ENCODE measurements at places on chromosomes 7 and 10.

GRCh38 chr7:20228654-20229053, 11.5 kb upstream of the MACC1 start:
- no peak for DNase-seq

- DNase-seq: no peak
Measured at GRCh38 chr10:28360175-28360574, 57.3 kb upstream of the MPP7 start.

GRCh38 chr7:74032191-74032490, 4.2 kb downstream of the ELN start:
- no peak for DNase-seq

DNA sequence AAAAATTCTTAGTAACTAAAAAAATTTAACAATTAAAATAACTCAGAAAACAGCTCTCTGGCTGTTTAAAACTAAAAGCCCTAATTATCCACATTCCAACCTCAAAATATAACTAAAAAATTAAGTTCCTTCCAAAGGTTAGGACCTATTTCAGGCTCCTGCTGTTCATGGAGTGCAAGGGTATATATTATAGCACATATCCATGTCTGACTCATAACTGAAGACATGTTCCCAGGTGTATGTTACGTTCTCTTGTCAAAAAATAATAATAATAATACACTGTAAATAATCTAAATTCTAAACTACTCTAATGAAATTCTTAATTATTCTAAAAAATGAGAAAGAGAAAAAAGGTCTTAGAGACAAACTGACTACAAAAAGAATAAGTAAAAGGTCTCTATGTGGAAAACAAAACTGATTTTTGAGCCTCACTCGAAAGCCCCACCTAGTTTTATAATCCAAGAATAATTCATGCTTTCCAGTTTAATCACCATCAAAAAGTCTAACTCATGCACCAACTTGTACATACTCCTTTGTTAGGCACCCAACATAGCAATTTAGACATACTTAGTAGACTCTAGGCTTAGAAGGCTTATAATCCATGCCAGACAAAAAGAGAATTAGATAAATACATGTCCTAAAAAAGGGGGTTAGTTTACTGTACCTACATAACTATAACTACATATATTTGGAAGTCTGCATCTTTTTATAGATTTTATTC, 171.4 kb downstream of the KMT2E start:
- DNase-seq: no peak

- no peak for DNase-seq
Measured at GRCh38 chr7:2019461-2019710, 213.4 kb downstream of the MAD1L1 start.

DNA sequence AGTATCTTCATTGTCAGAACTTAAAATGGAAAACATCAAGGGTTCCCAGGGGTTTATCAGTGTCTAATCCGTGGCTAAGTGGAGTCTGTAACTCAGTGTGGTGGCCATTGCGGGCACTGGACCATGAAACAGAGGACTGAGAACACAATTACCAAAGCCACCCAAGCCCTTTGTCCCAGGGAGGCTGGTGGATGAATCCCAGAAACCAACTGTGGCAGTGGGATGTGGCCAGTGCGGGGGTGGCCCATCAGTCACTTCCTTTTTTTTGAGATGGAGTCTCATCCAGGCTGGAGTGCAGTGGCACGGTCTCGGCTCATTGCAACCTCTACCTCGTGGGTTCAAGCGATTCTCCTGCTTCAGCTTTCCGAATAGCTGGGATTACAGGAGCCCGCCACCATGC, 61.8 kb downstream of the TACC2 start:
- DNase-seq: no peak

GRCh38 chr7:36547416-36547815, 157.8 kb downstream of the ANLN start:
- DNase-seq: no peak

- DNase-seq: no peak
Measured at GRCh38 chr10:11813855-11814567, 9.1 kb upstream of the PROSER2 start.

DNA sequence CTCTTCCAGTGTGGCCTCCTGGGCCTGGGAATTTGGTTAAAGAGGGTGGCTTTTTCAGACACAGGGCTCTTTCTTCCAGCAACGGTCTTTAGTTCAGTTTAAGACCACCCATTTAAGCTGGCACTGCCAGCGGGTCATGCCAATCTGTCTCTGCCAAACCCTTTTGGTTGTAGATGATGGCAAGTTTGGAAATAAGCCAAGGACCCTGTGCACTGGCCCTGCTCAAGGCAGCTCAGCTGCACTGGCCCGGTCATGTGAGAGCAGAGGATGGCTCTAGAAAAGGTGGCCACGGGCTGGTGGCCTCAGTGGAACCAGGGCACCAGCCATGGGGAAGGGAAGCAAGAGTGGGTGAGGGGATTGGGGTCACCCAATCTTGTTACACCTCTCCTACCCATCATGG, 294.1 kb downstream of the GLRX3 start:
- no peak for DNase-seq

DNA sequence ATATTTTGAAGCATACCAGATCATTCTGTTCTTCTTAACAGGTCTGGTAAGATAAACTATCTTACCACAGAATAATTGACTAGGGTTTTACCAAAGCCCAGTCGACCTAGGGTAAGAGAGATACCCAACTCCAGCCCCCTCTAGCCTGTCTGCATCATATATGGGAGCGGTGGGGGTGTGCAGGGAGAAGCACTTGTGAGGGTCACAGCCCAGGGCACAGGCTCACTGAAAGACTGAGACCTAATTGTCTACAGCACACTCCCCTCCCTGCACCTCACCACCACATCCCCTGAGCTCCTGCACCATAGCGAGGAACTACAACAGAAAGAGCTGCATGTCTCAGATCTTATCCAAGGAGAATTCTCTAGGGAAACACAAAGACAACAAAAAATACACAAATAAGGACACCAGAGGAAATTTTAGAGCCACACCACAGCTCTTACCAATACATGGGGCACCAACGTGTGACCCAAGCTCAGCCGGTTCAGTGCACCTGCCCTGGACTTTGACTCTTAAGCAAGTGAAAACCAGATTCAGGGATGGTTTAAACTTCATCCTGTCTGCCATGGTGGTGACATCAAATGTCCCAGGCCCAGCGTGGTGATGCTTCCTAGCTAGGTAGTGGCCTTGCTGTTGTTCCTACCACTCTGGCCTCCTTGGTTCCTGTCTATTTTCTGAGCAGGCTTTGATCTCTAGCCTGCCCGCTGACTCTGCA, 150.8 kb downstream of the HERPUD2 start:
- no peak for DNase-seq

DNA sequence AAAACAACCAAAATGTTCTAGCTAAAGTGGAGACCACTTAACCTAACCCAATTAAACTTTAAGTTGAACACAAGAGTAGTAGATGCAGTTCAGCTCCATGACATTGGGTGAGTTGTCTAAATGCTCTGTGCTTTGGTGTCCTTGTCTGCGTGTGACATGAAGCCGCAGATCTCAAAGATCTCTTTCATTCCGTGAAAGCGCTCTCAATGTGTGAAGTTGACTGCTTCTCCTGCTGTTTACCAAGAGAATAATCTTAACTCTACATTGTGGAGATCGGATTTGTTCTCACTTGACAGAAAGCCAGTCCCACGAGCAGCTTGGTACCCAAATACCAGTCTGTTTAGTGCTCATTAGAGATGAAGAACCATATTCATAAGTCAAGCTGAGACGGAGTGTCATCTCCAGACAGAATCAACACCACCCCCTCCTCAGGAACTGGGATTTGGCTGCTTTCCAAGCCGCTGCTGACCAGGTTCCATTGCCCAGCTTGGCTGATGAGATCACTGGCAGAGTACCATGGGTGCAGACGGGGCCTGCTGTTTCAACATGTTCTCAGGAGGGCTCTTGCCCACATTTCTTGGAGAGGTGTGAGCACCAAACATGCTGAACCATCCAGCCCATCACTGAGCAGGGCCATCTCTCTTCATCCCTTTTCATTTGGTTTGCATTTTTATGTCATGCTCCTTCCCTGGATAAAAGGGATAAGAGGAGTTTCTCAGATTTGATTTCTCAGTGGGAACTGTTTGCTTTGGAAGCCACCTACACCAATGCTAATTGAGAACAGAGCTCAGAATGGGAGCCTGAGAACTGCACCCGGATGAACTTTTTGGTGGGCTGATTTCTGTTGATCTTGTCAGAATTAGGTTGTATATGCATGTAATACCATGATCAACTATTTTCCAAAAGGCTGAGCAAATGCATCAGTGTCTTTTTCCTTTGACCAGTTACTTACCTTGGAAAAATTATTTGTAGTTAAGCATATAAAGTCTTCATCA, 95.8 kb upstream of the AGBL3 start:
- no peak for DNase-seq

DNA sequence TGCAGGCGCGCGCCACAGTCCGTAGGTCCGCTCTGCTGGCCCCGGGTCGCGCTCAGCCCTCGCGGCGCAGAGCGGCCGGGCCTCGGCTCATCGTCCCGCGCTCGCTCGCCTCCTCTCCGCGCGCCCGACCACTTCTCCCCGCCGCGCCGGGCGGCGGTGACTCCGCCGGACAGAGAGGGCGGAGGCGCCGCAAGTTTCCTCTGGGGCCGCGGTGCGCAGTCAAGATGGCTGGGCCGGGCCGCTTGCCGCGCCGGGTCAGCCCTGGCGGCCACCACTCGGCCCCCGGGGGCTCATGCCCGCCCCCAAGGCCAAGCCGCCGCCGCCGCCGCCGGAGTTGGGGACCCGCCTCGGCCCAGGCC, 441 bp downstream of the FZD8 start:
- peak; percentile 24 for DNase-seq

DNA sequence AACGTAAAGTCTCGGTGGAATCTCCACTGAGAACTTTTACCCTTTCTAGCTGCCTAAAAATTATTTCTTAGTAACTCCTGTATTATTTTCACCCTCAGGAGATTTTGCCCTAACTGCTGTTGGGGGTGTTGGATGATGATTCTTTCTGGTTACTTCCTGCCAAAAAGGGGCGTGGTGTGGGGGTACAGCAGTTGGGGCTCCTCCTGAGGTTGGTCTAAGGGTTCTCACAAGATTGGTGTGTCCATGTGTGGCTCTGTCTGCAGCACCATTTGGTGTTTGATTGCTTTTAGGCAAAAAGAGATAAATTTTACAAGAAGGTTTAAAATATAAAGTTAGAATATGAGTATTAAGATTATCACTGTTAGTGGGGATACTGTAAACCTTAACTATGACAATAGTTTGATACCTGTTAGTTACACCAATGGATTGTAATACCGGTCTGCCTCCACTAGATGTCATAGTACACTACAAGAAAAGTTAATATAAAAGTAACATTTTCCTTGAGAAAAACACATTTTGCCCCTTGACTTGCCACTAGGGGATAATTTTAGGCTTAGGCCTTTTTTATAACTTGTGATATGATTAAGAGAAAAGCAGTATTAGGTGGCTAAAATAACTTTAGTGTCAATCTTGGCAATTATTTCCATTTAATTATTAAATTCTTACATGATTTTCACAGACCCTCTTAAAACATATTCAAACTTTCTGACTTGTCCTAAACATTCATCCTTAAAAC, 928.7 kb downstream of the IPMK start:
- DNase-seq: peak; percentile 58

DNA sequence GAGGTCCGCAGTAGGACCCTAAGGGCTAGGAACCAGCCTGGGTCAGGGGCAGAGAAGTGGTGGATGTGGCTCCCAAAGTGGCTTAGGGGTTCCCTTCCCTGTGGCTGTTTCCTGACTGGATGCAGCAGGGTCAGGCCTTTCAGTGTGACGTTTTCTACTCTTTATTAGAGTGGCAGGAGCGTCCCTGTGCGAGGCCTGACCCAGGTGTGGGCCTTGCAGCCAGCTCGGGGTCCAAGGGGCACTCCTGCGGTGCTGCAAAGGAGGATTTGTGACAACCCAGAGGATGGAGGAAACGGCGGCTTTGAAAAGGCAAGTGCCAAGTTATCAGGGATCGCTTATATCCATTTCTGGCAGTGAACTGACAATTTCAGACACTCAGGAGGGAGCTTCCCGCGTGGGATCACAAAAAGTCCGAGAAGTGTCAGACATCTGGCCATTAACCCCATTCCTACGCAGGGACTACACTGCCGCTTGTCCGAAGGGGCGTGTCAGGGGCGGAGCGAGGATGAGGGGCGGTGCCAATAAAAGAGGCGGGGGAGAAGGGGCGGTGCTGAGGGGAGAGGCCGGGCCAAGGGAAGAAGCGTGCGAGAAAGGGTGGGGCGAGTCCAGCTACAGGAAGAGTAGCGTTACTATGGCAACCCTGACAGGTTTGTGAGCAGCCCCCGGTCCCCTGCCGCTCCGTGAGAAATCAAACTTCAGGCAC, 98.8 kb upstream of the ZNF722 start:
- no peak for DNase-seq

GRCh38 chr10:129332476-129332875, 134.6 kb upstream of the MGMT start:
- DNase-seq: peak; percentile 79

DNA sequence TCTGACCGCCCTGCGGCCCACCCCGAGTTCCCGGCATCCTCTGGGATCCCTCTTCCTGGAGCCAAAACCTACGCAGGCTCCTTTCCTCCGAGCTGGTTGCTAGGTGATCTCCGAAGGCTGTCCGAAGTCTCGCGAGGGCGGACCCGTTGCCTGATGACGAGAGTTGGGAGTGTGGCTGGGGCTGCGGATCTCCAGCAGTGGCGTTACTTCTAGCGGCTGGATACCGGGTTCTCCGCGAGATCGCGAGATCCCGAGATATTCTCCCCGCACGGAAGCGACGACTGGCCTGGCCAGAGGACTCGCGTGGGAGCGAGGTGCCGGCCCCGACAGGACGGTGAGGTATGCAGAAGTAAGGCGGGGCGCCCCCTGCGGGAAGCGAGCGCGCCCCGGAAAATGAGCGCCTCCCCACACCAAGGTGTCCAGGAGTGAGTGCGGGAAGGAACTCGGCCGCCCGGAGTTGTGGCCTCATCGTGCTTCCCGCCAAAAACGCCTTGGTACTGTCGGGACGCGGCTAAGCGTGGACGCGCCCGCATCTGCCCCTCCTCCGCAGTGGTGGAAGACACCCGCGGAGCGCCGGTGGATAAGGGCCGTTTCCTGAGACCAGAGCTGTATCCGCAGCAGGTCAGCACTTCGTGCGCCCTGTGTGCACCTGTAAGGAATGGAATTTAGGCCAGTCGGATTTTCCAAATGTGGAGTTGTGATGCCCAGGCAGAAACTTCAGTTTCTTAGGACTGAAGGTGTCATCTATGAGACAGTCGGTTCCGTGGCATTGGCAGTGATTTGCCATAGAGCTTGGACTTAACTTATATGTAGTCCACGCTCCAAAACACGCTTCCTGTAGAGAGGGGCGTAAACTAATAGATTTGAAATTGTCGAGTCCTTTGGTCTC, at the start of gene AGBL3:
AGBL3 (plus strand) TSS at position 146 of the 889 bp plus-strand sequence. CDS start 1,426 bp downstream, outside the sequence.
- peak; percentile 96 for DNase-seq
